ENCODE measurements at places on chromosomes 5 and 9. TPM values are rescaled to one million over a fixed set of nuclear protein-coding genes. Genes with fewer than 3 reads are reported as not detected.

DNA sequence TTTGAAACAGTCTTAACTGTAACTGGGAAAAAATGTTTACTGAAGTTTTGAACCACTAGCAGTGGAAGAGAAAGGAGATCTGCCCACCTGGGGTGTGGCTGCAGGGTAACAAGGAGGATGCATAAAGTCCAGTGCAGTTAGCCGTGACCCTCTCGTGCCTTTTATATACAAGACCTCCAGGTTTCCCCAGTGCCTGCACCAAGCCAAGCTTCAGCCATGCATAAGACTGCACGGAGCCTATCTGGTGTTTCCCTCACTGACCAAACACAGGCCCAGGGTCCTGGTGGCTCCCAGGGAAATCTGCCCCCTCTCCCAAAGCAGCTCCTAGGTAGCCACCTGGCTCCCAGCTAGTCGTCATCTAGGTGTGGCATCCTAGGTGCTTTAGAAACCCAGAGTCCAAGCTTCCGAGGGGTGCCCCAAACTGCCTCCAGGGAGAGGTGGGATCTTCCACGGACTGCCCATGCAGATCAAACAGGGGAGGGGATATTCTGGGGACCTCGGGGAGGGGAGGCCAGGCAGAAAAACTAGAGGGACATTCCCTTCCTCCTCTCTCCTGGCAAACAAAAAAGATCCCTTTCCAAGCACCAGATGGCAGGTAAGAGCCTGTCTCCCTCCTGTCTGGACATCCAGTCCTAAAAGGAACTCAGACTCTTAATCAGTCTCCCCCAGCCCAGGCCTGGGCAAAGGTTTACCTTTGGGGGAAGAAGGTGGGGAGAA, 2.7 kb downstream of the SHB start:
- H3K36me3 ChIP-seq: no peaks in the 10 kb centered on the region
- DNase-seq: no peak
- peak overlapping the region; percentile 79 for H3K4me3 ChIP-seq
- H3K27me3 ChIP-seq: peaks cover 8% of the 10 kb centered on the region
- H3K27ac ChIP-seq: no peak overlapping the region
- peaks cover 19% of the 10 kb centered on the region for H3K4me1 ChIP-seq

DNA sequence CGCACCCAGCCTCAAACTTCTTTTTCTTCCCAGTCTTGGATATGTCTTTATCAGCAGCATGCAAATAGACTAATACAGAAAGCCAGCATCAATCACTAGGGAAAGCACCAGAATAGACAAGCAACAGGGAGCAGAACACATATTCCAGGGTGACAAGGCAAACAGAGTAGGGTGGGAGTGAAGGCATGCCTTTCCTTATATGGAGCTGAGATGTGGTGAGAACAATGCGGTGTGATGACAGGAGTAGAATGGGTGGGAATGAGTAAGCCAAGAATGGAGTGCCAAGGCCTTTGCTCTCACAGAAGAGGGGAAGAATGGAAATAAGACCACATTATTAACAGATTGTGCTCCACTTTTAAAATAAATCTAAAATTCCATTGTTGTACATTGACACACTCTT, 115.6 kb downstream of the CETN3 start:
- no peak for DNase-seq
- no peaks in the 10 kb centered on the region for H3K36me3 ChIP-seq
- H3K4me1 ChIP-seq: no peaks in the 10 kb centered on the region
- no peak overlapping the region for H3K27ac ChIP-seq

Gene LCN9
- total RNA-seq: not detected

Gene SLC46A2
- total RNA-seq: not detected

DNA sequence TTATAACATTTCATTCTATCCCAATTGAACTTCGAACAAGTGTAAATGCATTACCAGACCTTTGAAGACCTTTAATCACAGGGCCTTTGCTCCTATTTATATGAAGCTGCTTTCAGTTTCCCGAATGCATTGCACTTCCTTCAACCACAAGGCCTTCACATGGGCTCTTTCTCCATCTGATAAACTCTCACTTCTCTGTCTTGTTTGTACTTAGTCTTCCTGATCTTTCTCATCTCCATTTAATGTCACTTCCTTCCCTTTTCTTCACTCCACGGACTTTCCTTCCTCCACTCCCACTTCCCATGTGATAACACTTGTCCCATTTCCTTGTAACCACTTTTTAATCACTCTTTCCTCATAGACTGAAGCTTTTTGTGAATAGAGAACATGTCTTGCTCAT, 74.3 kb upstream of the TNC start:
- H3K36me3 ChIP-seq: no peaks in the 10 kb centered on the region
- H3K27ac ChIP-seq: no peak overlapping the region
- peaks cover 31% of the 10 kb centered on the region for H3K27me3 ChIP-seq
- DNase-seq: no peak
- H3K4me1 ChIP-seq: no peaks in the 10 kb centered on the region
- no peak overlapping the region for H3K4me3 ChIP-seq

DNA sequence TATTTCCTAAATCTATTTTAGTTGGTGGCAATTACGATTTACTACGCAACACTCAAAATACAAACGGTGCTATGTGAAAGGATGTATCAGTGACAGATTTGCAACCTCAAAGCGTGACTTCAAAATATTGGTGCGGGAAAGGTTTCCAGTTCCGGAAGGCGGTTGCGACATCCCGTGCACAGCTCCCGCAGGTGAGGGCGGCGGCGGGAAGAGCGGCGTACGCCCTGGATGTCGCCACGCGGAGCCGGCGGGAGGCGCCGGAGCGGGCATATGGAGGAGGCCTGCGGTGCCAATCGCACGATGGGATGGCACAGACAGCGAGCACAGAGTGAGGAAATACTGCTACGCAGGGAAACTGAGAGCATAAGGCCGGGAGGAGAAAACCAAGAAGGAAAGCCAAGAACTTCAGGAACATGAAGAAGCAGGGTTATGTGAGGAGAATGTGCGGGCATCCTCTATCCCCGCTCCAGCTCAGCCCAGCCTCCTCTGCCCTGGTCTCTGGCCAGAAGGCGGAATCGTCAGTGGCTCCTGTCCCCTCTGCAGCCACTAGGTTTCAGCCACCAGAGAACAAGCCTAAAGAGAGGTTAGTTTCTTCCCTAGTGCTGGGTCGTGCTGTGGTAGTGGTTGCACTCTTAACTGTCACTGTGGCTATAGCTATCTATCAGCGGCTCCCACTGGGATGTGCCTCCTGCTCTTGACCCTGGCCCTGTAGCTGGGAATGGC, 378.1 kb upstream of the TLE4 start:
- no peak overlapping the region for H3K27ac ChIP-seq
- H3K4me3 ChIP-seq: no peak overlapping the region
- no peak for DNase-seq
- H3K27me3 ChIP-seq: peaks cover 7% of the 10 kb centered on the region
- no peaks in the 10 kb centered on the region for H3K4me1 ChIP-seq

GRCh38 chr9:93594041-93594756, 17.8 kb downstream of the PHF2 start:
- no peaks in the 10 kb centered on the region for H3K36me3 ChIP-seq
- peaks cover 49% of the 10 kb centered on the region for H3K4me1 ChIP-seq
- H3K27ac ChIP-seq: no peak overlapping the region
- no peaks in the 10 kb centered on the region for H3K27me3 ChIP-seq

Gene PCDHB10
- not detected for total RNA-seq

GRCh38 chr5:62682059-62682458, 103.4 kb downstream of the LRRC70 start:
- H3K36me3 ChIP-seq: peaks cover 2% of the 10 kb centered on the region
- H3K4me1 ChIP-seq: no peaks in the 10 kb centered on the region
- H3K27ac ChIP-seq: no peak overlapping the region
- no peak for DNase-seq

Gene PCSK5
- 5.7 TPM for total RNA-seq
